CD4-positive, alpha-beta T cell treated with Interleukin-15 for 1 hour (primary cell): ENCODE measurements at places on chromosomes 16 and 17.

- DNase-seq: no peak
These were observed 9.7 kb downstream of the C16orf54 start for GRCh38 chr16:29736112-29736511.

- no peak for DNase-seq
These were observed 21.0 kb downstream of the PHB1 start for GRCh38 chr17:49393491-49394255.

GRCh38 chr17:15945527-15946191 lies 729 bp downstream of the ADORA2B start:
- DNase-seq: peak; percentile 46

- no peak for DNase-seq
These were observed 82.3 kb downstream of the ARHGAP23 start for GRCh38 chr17:38510421-38511149.

DNA sequence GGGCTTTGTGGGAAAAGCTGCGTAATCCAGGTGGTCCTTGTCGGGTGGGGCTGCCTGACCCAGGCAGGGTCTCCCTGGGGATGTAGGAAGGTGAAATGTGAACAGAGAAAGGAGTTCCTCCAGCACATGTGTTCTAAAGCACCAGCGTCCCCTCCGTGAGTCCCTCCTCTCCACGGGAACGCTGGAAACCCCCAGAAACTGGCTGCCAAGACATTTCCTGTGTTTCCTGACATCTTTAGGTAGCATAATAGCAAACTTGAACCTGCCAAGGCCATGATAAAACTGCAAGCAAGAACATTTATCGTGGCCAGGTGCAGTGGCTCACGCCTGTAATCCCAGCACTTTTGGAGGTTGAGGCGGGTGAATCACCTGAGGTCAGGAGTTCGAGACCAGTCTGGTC lies 12.6 kb upstream of the PYDC1 start:
- no peak for DNase-seq

DNA sequence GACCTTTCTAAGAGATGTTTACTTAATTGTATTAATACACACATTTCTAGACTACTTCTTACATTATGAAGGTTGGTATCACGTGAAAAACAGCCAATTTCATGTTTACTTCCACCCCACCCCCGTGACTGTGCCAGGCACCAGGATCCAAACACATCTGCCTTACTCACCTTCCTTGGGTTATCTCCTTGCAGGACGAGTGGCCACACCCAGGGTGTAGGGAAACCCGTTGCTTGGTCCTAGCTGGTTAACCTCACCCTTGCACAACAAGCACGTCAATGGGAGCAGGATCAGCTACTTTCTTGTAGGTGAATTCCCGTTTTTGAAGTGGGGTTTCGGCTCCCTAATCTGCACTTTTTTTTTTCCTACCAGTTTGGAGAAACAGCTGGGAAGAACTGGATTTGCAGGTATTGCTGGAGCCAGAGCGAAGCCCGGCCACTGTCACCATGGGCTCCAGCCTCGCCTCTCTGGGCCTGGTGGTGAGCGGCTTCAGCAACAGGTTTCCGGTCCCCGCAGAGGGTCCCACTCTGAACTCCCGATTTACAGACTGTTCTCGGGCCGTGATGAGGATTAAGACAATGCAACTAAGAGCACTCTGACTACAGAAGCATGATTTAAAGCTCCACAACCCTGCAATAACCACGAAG lies 2.1 kb upstream of the UBB start:
- DNase-seq: no peak

- DNase-seq: no peak
These were observed 14.2 kb downstream of the SLC7A5 start for GRCh38 chr16:87854907-87855683.

DNA sequence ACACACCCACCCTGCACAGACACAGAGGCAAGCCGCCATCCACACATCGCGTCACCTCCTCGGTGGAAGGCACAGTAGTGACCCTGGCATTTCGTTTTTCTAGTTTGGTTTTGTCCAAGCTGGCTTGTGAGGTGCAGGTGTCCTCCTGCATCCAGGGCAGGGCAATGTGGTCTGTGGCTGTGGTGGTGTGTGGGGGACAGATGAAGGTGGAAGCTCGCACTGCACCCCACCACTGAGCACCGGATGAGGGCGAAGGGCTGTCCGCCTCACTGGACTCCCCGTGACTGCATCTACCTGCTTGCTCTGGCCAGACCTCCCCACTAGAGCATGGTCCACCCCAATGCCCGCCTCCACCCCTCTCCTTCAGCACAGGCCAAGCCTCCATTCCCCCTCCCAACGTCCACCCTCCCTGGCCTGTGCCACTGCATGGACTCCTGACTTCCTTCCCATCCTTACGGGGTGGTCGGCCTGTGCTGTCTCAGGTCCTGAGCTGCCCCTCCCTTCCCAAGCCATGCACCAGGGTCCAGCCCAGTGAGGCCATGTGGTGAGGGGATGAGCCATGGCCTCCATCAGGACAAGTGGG lies 78.8 kb upstream of the CBX4 start:
- DNase-seq: no peak

DNA sequence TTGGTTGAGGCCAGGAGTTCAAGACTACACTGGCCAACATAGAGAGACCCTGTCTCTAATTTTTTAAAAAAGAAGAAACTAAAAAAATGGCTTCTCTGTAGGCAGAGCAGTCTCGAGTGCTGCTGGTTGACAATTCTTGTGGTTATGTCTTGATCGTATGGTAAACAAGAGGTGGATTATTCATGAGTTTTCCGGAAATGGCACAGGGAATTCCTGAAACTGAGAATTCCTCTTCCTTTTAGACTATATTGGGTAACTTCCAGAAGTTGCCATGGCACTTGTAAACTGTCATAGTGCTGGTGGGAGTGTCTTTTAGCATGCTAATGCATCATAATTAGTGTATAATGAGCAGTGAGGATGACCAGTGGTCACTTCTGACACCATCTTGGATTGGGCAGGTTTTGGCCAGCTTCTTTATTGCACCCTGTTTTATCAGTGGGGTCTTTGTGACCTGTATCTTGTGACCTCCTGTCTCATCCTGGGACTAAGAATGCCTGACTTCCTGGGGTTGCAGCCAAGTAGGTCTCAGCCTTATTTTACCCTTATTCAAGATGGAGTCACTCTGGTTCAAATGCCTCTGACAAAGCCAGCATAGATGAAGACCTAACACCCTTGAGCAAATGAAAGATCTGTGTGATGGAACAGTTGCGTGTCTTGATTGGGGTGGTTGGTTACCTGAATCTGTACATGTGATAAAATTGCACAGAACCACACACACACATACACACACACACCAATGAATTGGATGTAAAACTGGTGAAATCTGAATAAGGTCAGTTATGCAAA lies 30.2 kb downstream of the BMERB1 start:
- DNase-seq: no peak

- DNase-seq: no peak
These were observed 42.7 kb downstream of the ADGRG5 start for GRCh38 chr16:57585051-57585687.

- no peak for DNase-seq
These were observed at the start of gene CLDN6 for GRCh38 chr16:3017794-3018506. TSS of gene CLDN6 (minus strand) at chr16:3018183. CDS start at chr16:3016021, 2,162 bp downstream.

DNA sequence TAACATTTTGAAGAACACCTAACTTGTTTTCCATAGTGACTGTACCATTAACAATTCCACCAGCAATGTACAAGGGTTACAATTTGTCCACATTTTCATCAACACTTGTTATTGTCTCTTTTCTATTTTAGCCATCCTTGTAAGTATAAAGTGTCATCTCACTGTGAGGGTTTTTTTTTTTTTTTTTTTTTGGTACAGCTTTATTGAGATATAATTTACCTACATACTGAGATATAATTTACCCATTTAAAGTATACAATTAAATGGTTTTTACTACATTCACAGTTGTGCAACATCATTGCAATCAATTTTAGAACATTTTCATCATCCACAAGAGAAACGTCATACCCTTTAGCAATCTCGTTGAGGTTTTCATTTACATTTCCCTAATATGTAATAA lies 17.9 kb upstream of the TMIGD1 start:
- no peak for DNase-seq

DNA sequence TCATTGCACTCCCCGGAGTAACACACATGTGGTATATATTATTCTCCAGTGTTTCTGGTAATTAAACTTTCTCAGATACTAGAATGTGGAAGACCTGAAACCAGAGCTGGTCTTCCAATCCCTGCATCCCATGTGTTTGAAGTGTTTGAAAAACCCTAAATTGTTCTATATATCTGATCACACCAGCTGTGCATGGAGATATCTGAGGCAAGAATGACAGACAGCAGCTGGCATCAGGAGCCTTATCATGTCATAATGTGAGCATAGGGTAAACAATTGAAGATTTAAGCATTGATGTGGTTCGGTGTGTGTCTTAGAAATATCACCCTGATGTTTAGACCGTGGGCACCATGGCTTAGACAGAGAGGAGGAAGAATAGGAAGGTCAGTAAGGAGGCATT lies 251.0 kb downstream of the CDH11 start:
- no peak for DNase-seq

DNA sequence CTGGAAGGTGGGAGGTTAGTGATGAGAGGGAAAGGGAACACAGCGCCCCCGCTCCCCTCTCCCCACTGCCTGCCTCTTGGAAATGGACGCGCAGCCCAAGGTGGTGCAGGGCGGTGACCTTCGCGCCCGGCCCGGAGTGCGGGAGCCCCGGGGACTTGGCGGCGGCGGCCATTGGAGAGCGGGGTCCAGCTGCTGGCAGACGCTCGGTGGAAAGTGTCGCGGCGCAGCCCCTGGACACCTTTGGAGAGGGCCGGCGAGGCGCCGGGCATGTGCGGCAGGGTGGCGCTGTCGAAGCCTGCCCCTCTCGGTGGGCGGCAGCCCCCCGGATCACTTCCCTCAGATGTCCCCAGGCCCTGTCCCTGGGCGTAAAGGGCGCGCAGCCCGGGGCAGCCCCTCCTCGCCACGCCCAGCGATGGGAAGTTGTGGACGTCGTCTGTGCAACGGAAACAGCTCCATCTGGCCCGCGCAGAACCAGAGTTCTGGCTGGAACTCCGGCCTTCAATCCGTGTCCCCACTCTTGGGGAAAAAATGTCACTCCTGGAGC lies 16.7 kb downstream of the SALL1 start:
- no peak for DNase-seq

- no peak for DNase-seq
These were observed 19.5 kb upstream of the CLTC start for GRCh38 chr17:59600169-59600568.

GRCh38 chr16:78098595-78099270 lies 721 bp upstream of the WWOX start:
- no peak for DNase-seq

DNA sequence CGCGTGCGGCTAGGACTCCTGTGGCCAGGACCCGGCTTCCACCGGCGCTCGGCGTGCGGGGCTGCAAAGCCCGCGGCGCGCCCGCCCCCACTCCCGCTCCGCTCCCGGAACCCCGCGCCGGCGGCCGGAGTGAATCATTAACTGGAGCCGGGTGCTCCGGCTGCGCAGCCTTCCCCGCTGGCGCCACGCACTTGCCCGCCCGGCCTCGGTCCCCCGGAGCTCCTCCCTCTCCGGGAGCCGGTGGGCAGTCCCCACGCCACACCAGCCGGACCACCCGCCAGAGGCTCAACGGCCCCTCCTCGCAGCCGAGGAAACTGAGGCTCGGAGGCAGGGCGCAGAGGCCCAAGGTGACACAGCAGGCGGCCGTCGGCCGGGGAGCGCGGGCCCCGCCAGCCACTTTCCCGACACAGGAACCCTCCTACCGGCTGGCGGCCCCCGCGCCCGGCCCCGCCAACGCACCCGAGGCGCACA lies 580 bp downstream of the BCAR1 start:
- no peak for DNase-seq

DNA sequence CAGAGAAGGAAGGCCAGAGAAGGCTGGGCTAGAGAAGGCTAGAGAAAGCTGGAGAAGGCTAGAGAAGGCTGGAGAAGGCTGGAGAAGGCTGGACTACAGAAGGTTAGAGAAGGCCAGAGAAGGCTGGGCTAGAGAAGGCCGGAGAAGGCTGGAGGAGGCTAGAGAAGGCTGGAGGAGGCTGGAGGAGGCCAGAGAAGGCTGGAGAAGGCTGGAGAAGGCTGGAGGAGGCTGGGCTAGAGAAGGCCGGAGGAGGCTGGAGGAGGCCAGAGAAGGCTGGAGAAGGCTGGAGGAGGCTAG lies 6.4 kb upstream of the OGFOD3 start:
- DNase-seq: no peak

- no peak for DNase-seq
These were observed 302.7 kb downstream of the MAP2K6 start for GRCh38 chr17:69717214-69717613.

- DNase-seq: no peak
These were observed 2.4 kb downstream of the CACNG4 start for GRCh38 chr17:66966704-66967418.

DNA sequence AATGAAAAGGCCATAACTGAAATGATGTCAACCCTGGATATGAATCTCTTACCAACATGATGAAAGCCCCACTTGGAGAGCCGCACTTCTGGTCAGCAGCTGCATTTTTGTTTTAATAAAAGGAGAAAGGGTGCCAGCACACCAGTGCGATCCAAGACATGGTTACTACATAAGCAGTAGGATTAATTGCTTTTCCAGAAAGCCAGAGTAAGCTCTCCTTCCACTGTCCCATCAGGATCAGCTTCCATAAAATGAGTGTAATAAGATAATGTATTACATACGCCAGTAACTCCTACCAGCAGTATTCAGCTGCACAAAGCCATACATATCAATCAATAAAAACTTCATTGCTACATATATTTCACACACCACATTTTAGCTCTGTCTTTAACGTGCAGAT lies 26.3 kb upstream of the NACA2 start:
- no peak for DNase-seq

GRCh38 chr16:12257926-12258561 lies 281.5 kb downstream of the SNX29 start:
- no peak for DNase-seq

GRCh38 chr17:81037798-81038733 lies 3.1 kb downstream of the BAIAP2 start:
- no peak for DNase-seq

DNA sequence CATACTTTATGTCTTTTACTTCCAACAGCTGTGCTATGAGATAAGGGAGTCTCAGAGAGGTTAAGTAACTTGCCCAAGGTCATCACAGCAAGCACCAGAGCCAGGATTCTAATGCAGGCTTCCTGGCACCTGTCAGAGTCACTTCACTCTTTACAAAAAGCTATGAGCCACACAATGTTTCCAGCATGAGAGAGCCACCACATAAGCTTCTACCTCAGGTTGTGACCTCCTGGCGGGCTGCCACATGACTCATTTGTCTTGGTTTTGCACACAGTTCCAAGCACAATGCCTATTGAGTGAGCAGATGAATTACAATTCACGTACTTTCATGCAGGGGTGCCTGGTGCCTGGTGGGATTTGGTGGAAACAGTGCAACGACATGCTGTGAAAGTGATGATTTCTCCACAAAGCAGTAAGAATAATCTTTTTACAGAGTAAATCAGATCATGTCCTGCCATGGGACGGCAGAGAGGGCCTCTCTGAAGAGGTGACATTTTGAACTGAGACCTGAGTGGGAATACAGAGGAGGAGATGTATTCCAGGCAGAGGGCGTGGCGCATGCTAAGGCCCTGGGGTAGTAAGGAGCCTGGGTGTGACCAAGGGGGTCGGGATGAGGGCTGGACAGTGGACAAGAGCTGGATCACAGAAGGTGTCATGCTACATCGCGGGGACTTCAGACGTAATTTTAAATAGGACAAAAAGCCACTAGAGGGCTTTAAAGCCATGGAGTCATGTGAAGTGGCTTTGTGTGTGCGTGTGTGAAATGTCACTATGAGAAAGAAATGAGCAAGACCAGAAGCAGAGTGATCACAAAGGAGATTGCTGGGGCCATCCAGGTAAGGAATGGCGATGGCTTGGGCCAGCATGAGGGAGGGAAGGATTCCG lies 53.4 kb downstream of the CACNG3 start:
- DNase-seq: no peak
